ENCODE measurements at places on chromosomes 4 and X.
A peak's percentile ranks its signal among the peaks of the same experiment; 100 is the strongest.

DNA sequence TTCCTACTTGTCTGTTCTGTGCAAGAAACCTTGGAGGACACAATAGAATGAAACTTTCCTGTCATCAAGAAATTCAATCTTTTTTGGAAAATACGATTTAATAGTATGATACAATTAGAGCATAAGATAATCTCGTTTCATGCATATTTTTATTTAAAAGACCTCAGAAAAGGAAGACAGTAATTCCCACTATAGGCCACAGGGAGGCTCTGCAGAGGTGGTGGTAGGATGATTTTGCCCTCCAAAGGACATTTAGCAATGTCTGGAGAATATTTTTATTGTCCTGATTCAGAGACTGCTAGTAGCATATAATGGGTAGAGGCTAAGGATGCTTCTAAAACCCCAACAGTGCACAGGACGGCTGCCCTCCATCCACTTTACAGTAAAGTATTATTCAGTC, 68.7 kb downstream of the PAK3 start:
- DNase-seq, result no peak

DNA sequence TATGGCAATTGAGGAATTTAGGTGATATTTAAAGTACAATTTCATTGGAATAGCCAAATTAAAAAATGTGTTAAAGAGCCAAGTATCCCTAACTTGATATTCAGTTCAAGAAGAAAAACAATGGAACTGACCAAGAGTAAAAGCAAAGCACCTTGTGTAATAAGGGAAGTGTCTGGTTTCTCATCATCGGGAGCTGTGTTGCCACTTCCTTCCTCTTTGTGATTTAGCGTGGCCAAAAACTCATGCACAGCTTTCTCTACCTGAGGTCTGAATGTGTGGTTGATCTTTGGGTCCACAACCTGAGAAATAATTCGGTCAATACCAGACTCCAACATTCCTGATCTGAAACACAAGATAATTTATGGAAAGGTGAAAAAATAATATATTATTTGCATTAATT, 12.4 kb downstream of the BOD1L1 start:
- no peak for DNase-seq

- no peak for DNase-seq
Measured at GRCh38 chr4:81870275-81870674, 398.6 kb upstream of the RASGEF1B start.

- DNase-seq, result no peak
Measured at GRCh38 chr4:78162821-78163220, 105.7 kb downstream of the FRAS1 start.

DNA sequence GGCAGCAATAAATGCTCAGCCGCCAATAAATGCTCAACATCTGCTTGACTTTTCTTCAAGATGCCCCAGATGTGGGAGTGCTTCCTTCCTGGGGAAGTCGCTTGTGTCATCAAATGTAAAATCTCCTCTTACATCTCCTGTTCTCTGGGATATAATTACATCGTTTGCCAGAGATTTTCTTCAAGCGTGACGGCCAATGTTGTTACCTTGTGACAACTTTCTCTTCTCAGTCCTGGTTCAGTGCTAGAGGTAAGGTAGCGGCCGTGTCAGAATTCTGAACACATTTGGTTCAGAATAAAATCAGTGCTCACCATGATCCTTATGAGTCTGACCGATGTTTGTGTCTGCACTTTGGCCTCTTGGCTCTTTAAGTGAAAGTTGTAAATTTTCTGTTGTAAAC, 102.5 kb downstream of the ASMT start:
- DNase-seq, result no peak

GRCh38 chr4:101163936-101164335, 183.4 kb downstream of the PPP3CA start:
- peak; percentile 26 for DNase-seq

- no peak for DNase-seq
Measured at GRCh38 chr4:147788791-147789190, 56.9 kb downstream of the ARHGAP10 start.

- DNase-seq, result no peak
Measured at GRCh38 chr4:128454881-128455280, 167.3 kb upstream of the PGRMC2 start.

- DNase-seq, result no peak
Measured at GRCh38 chr4:8497762-8498161, 57.2 kb downstream of the TRMT44 start.

DNA sequence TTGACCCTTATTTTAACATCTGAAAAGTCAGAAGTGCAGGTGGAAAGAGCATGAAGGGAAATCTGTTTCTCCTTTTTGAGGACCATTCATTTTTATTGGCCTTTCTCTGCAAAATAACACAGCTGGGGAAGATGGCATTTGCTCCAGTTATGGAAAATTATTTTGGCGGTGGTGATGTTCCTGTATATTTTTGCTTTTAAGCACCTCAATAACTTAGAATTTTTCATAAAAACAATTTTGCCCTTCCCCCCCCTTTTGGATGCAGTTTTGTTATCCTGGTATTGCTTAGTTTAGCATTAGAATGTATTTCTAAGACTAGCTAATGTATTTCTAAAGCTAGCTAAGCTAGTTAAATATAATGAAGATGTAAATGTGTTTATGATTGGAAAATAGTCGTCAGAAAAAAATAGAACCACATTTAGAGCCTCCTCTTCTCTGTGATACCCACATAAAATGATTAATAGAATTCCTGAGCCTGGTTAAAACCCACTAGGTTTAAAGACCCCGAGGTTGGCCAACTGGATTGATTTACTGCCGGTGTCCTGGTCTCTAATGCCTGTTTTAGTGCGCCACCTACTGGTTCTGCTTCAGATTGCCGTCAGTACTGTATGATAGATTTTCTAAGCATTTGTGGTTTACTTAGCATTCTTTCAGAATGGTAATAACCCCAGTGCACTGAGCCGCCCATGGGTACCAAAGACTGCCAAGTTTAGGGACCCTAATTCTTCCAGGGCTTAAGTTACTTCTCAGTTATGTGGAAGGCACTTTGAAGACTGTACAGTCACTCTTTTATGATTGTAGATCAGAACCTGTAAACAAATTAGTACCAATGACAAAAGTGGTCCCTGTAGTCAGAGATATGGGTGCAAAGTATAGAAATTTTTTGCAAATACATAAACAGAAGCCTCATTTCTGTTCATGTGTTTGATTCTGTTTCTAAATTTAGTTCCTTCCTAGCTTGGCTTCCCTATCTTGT, 11.4 kb downstream of the KLF3 start:
- DNase-seq, result peak; percentile 55

- DNase-seq, result no peak
Measured at GRCh38 chr4:165609653-165610052, 230.8 kb downstream of the CPE start.

DNA sequence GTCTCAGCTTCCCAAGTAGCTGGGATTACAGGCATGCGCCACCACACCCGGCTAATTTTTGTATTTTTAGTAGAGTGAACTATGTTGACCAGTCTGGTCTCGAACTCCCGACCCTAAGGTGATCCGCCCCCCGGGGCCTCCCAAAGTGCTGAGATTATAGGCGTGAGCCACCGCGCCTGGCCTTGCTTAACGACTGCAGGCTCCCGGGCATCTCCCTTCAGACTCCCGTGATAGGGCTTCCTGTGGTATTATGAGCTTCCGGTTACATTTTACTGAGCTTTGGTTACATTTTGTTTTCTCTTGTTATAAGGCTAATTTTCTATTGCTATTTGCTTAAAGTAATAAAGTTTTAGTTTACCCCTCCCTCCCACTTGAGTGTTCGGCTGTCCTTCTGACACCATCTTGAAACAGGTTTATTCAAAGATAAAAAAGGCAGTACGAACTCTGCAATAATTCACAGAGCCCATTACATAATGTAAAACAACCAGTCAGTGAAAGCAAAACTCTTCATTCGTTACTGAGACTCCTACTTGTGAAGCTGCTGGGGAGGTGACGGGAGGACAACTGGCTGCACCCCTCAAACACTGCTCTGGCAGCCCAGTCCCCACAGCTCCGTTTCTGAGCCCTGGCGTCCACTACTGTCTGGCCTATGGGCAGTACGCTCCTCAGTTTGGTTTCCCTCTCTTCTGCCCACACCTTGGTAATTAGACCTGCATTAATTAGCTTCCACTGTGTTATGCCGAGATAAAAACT, 795.7 kb upstream of the SLIT2 start:
- DNase-seq, result no peak

- DNase-seq, result no peak
Measured at GRCh38 chr4:42458657-42459056, 61.4 kb downstream of the SHISA3 start.

GRCh38 chr4:73064536-73064935, 5.0 kb downstream of the COX18 start:
- no peak for DNase-seq

GRCh38 chr4:3780347-3781171, 14.4 kb downstream of the ADRA2C start:
- DNase-seq, result no peak

DNA sequence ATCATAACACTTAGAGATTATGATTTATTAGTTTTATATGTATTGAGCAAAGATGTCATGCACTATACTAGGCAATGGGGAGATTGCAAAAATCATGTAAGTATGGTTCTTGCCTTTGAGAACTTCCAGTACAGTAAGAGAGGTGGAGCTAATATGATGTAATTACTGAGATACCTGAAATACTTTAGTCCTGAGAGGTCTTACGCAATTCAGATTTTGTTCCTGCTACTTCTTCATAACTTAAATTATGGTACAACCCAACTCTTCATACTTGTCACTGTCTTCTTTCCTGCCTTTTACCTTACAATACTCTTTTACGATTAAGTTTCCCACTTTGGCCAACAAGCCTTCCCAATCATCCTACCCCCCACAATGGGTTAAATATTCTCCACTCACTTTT, 564.2 kb upstream of the PITX2 start:
- DNase-seq, result peak; percentile 1

- no peak for DNase-seq
Measured at GRCh38 chr4:182922501-182923284, 5.5 kb upstream of the DCTD start.

- DNase-seq, result no peak
Measured at GRCh38 chr4:146023334-146023967, 84.8 kb upstream of the ZNF827 start.

- DNase-seq, result no peak
Measured at GRCh38 chr4:148200960-148201359, 241.3 kb downstream of the NR3C2 start.

GRCh38 chr4:130296448-130296847, 1200.5 kb downstream of the C4orf33 start:
- DNase-seq, result no peak

- no peak for DNase-seq
Measured at GRCh38 chrX:46628460-46629371, 55.2 kb downstream of the CHST7 start.

DNA sequence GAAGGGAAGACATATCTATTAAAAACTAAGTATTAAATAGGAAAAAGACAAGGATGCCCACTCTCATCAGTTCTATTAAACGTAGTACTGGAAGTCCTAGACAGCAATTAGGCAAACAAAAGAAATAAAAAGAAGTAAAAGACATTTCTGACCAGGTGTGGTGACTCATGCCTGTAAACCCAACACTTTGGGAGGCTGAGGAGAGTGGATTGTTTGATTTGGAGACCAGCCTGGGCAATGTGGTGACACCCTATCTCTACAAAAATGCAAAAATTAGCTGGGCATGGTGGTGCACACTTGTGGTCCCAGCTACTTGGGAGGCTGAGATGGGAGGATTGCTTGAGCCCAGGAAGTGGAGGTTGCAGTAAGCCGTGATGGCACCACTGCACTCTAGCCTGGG, 1071.8 kb downstream of the FAT4 start:
- no peak for DNase-seq
